ENCODE measurements at places on chromosomes 5 and 9. TPM values are rescaled to one million over a fixed set of nuclear protein-coding genes. Genes with fewer than 3 reads are reported as not detected.
A peak's percentile ranks its signal among the peaks of the same experiment; 100 is the strongest.

The COL23A1 gene
- not detected for total RNA-seq

DNA sequence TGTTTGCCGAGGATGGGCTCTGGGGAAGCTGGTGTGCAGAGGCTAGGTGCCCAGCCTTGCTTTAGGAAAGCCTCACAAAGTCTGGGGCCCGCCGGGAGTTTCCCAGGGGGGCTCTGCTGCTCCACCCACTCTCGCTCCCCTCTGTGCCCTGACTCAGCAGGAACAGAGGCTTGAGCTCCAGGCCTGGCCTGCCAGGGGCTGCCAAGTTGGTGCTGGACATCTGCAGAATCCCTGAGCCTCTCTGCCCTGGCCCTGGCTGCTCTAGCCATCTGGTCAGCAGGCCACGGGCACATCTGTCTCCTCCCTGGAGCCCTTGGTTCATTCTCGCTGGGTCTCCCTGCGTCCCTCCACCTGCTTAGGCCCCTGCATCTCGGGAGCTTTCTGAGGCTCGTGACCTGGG, 647 bp upstream of the ADAMTSL2 start:
- H3K4me1 ChIP-seq = no peaks in the 10 kb centered on the region
- DNase-seq = no peak
- H3K36me3 ChIP-seq = no peaks in the 10 kb centered on the region
- H3K27me3 ChIP-seq = peaks cover 98% of the 10 kb centered on the region

GRCh38 chr5:92574023-92574422, 1007.0 kb downstream of the NR2F1-AS1 start:
- H3K27me3 ChIP-seq = no peaks in the 10 kb centered on the region
- no peak overlapping the region for H3K27ac ChIP-seq
- no peak for DNase-seq
- H3K4me3 ChIP-seq = no peak overlapping the region
- no peaks in the 10 kb centered on the region for H3K4me1 ChIP-seq

DNA sequence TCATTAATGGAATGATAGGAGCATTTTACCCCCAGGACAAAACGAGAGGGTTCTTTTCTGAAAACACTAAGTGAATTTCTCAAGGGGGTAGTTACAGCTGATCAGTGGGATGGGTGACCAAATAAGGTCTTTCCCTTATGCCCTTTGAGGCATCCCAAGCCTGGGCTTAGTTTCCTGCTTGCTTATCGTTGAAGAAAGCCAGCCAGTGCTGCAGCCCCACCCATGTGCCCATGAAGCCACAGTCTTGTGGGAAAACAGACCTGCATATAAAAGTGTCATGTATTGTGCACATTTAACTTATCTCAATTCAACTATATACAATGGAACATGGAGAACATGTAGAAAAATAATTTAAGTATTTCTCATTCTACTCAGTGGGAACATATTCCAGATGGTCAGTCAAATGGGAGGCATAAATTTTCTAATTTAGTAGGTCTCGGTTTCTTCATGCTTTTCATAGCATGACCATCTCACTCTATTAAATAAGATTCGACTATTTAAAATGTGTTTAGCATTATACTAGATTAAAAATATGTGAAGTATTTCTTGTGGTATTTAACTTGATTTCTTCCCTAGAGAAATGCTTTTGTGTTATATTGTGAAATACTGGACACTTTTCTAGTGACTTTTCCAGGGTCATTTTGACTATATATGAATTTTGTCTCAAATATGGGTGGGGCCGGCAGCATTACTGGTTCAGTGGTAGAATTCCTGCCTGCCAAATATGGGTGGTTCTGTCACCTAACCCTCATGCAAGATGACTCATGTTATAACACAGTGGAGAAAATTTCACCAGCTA, 189.7 kb upstream of the SGCD start:
- no peak for DNase-seq
- no peak overlapping the region for H3K4me3 ChIP-seq
- no peaks in the 10 kb centered on the region for H3K36me3 ChIP-seq
- H3K27me3 ChIP-seq = no peaks in the 10 kb centered on the region
- no peaks in the 10 kb centered on the region for H3K4me1 ChIP-seq
- no peak overlapping the region for H3K27ac ChIP-seq

DNA sequence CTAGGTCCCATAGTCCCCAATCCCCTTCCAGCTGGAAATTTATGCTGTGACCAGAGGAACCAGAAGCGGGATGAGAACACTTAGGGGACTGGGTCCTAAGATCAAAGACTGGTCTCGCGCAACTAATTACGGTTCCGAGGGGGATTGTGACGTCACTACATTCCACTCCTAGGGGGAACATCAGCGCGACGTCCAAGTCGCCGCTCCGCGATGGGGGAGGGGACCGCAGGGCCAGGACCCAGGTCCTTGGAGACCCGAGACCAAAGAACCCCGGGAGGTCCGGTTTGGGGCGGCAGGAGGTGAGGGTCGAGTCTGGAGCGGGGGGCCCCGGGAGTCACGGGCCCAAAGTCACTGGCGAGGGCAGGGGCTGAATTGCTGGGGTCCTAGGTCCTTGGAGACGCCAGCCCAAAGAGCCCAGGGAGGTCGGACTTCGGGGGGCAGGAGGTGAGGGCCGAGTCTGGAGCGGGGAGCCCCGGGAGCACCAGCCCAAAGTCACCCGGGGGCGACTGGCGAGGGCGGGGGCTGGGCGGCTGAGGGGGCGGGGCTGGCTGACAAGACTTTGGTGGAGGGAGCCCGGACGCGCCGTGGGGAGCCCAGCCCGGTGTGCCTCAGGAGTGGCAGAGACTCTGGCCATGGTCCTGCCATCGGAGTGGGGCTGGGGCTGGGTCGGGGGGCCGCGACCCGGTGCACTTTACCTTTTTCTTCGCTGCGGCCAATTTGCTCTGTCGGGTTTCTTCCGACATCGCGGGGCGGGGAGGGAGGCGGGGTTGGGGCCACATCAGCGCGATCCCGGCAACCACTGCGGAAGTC, at the start of gene GOLGA2:
Gene GOLGA2 (minus strand): TSS at position 810 of the 810 bp plus-strand sequence. CDS start 31 bp downstream, at position 779.
- H3K27me3 ChIP-seq = no peaks in the 10 kb centered on the region
- H3K27ac ChIP-seq = peak within 1 kb of the TSS; percentile 51
- DNase-seq = no peak
- peak within 1 kb of the TSS; percentile 65 for H3K4me3 ChIP-seq
